WERI-Rb-1 (cell line): ENCODE measurements at places on chromosomes 6 and 20.

DNA sequence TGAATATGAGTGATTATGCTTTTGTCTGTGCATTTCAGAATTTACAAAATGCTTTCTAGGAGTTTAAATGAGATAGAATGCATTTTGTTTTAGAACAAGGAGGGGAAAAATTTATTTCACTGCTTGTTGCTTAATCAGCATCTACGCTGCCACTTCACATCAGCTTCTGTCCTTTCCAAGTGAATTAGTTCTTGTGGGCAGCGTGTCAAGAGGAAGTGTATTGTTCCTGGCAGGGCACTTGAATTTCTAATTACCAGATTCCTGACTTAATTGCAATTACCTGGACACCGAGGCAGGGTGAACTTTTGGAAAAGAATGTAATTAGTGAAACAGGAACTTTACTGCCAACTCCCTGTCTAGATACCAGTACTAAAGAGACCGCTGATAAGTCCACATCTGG, 263.5 kb downstream of the TMEM242 start:
- no peak for DNase-seq

DNA sequence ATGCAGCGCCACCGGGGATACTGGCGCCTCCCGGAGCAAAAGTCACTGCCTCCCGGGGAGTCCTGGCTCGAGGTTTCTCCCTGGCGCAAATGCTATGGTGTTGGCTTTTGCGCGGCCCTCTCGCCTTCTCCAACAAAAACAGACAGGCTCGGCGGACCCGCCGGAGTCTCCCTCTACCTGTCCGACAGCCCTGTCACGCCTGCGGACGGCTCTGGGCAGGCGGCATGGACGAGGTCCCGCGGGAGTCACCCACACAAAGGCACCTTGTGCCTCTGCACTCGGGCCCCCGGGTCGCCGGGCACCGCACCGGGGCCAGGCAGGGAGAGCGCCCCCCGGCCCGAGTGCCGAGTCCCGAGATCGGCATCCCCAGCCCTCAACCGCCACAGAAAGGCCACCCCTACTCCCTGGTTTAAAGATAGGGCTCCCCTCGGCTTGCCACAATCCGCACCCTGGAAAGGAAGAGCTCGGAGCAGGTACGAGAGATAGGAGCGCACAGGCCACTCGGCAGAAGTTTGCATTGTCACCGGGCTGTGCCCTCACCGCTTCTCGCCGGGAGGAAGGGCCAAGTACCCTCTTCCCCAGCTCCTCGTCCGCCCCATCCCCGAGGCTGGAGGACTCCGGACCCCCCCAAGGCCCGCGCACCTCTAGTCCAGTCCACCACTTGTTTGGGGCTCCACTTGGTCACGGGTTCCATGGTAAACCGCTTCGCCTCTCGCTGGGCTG, 903 bp downstream of the CNKSR3 start:
- DNase-seq: peak; percentile 21

DNA sequence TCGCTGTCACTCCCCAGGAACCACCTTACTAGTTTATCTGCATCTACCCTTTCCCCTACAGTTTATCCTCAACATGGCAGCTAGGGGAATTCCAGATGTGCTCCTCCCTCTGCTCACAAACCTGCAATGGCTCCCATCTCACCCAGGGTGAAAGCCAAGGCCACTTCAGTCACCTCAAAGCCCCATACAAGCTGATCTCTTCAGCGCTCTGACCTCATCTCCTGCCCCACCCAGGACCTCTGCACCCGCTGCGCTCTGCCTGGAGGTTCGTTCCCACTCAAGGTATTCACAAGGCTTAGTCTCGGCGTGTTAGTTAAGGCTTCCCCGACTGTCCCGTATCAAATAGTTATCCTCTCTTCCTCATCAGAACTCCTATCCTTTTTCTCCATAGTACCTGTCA, 28.6 kb upstream of the SPDEF start:
- DNase-seq: no peak

DNA sequence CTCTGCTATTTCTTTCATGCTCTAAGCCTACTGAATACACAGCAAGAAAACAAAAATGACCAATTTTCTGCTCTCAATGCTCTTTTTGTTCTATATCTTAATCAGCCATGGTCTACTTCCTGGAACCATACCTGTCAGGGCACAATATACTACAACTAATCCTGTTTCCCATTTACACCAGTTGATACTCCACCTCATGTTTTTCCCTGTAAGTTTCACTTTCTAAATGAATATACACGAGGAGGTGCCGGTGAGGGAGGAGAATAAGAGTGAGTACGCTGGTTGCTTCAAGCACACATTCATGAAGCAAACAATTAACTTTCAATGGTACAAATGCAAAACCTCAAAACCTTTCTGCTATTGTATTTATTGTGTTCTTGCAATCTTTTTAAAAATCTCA, 443.1 kb upstream of the ID4 start:
- no peak for DNase-seq

DNA sequence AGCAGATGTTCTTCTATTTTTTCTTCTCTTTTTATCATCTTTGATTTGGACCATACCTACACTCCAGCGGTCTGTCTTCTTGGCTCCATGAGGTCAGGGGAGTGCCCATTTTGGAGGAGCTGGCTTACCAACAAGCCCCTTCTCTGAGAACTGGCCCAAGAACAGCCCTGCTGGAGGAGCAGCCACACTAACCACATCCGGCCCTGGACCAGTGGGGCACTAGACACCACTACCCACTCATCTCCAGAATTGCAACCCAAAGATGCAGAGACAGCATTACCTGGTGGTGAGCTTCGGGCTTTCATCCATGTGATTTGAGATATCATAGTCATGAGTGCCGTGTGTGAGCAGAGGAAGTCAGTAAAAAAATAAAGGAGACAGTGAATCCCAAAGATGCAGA, 599.4 kb upstream of the CDH4 start:
- no peak for DNase-seq

DNA sequence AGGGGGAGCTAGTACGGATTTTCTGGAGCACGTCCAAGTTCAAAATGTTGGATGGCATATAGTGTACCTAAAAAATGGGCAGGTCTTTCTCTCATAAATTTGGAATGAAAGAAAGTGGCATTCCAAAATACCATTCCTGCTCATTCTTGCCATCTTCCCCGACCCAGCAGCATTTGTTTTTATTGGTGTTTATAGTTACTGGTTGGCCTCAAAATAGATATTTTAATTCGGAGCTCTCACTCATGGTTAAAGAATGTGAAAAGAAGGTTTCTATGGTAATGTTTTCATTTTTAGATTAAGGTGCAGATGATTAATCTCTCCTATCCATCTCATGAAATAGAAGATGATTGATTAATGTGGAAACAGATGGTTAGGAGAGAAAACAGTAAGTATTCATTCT, 204.5 kb downstream of the HIVEP2 start:
- DNase-seq: no peak

DNA sequence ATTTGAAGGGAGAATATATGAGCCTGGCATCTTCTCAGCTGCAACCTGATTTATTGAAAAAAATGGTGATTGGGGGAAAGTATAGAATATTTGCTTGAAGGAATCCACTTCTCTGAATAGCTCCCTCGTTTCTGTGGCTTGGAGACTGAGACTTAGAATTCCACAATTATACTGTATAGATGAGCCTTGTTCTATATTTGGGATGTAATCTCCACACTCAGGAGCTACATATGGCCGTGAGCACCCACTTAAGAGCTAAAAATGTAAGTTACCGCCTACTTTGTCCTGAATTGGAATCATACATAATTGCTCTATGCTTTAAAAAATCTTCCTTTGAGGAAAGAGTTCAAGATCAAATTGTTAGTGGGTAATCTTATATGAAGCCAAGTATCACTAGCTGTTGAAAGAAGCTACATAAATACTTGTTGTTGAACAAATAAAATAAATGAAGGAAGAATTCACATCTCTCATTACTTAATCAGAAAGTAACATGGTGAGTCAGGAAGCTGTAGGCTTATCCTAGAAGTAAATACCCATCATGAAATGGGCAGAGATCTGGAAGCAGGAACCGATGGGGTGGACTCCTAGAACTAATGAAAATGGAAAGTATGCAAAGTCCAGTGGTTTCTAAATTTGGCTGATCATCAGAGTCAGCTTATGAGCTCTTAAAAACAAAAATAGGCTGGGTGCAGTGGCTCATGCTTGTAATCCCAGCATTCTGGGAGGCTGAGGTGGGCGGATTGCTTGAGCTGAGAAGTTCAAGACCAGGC, 254.3 kb downstream of the SOX4 start:
- DNase-seq: no peak

DNA sequence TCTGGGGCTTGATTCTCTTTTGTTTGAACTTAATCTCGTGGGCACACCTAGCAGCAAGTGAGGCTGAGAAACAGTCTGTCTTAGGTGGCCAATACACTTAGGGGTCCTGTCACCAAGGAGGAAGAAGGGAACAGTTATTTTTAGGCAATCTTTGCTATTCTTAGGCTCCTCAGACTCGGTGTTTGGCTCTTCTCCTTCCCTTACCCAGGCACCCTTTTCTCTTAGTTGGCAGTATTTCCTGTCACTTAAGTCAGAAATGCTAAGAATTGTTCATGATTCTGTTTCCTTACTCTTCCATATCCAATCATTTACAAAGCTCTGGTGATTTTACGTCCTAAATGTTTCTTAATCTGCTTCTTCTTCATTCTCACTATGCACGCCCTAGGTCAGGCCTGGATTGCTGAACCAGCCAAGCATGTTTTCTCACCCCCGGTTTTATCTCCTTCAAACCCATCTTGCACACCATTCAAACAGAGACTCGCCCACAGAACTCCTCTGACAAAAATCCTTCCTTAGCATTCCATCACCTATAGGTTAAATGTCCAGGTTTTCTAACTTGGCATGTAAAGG, 45.2 kb upstream of the TMEM217 start:
- DNase-seq: no peak

DNA sequence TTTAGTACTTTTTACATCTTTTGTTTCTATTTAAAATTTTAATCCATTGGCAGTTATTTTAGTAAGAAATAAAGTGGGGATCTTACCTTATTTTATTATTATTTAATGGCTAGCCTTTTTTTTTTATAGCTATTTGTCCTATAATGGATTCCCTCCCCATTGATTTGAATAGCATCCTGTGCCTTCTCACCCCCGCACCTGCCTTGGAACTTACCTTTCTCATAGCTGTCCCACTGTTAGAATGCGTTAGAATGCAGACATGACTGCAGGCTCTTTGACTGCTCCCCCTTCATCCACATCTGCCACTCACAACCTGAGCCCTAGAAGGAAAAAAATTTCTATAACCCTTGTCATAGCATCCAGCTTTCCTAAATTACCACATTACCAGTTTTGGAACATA, 9.1 kb downstream of the PKIB start:
- DNase-seq: no peak

DNA sequence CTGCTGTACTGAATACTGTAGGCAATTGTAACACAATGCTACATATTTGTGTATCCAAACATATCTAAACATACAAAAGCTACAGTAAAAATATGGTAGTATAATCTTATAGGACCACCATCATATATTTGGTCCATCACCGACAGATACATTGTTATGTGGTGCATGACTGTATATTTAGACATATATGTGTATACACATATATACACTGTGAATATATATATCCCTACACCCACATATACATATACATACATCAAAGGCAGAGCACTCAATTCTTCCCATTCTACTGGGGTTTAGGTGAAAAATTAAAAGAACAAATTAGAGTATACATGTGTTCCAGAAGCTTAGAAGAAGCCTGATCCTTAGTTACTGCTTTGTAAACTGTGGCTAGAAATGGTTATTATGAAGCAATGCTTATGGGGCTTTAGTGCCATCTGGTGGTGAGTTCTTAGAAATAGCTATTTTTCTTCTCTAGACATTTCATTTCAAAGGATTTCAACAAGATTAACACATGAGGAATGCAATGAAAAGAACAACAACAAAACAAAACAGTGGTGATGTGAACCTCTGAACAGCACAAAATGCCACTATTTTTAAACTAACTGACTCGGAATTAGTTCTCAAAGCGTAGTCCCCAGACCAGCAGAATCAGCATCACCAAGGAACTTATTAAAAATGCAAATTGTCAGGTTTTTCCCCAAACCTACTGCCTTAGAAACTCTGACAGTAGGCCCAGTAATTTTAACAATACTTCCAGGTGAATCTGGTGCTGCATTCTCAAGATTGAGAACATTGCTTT, 38.0 kb downstream of the PKHD1 start:
- no peak for DNase-seq

DNA sequence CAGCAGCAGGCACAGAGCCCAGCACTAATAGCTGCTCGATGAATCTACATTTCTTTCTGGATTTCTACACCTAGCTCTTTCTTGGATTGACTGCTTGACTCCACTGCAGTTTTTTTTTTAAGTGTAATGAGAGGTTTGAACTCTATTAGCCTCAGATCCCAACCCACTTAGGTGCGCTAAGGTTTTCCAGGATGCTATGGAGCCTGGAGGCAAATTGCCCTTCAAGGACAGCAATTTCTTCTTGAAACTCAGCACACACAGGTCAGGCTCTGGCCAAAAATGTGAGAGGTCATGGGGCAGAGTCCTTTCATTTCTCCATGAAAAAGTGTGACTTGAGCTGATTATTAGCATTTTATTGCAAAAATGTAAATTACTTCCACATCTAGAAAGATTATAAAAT, 52.3 kb upstream of the TIAM2 start:
- no peak for DNase-seq

- no peak for DNase-seq
Measured at GRCh38 chr6:98633886-98634285, 200.5 kb upstream of the POU3F2 start.

- DNase-seq: no peak
Measured at GRCh38 chr6:77371748-77372147, 91.5 kb downstream of the HTR1B start.

DNA sequence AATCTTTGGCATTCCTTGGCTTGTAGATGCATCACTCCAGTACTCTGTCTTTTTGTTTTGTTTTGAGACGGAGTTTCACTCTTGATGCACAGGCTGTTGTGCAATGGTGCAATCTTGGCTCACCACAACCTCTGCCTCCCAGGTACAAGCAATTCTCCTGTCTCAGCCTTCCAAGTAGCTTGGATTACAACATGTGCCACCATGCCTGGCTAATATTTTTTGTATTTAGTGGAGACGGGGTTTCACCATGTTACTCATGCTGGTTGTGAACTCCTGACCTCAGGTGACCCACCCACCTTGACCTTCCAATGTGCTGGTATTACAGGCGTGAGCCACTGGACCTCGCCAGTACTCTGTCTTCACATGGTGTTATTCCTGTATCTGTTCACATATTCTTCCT, 35.8 kb upstream of the LGSN start:
- DNase-seq: no peak

DNA sequence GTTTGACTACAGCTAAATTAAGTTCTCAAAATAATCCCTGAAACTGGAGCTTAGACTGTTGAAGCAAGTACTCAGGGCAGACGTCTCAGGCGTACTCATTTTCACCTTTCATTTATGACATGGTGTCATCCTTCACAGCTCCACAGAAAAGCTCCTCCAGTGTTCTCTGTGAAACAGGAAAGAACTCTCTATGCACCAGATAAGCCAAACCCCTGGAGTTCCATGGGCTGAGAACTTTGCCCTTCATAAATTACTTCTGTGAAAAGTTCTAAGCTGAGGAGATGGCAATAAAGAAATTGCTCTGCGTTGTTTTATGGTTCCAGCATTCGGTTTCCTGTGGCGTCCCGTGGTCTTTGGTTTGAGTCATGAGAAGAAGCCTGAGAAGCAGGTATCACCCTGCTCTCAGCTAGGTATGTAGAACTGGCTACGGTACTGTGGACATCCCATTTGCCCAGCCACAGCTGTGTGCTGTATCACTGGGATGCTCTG, 20.2 kb upstream of the RREB1 start:
- peak; percentile 5 for DNase-seq

GRCh38 chr20:58863044-58863790, 10.7 kb downstream of the GNAS start:
- no peak for DNase-seq
